ENCODE measurements at places on chromosomes 7 and 10.

DNA sequence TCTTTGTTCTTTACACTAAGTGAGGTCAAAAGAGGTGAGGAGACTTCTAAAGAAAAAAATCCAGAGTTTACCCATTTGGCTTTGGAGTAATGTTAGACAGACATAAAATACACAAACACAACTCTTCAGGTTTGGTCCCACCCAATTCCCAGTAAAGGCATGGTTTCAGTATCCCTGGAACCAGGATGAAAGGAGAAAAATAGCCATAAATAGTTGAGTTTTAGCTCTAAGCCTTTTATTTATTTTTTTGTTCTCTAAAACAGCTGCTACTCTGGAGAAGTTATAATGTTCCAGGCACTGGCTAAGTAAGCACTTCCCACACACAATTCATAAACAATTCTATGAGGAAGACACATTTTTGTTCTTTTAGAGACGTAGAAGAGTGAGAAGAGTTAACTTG lies 4.0 kb downstream of the ABCB1 start:
- no peak for DNase-seq

DNA sequence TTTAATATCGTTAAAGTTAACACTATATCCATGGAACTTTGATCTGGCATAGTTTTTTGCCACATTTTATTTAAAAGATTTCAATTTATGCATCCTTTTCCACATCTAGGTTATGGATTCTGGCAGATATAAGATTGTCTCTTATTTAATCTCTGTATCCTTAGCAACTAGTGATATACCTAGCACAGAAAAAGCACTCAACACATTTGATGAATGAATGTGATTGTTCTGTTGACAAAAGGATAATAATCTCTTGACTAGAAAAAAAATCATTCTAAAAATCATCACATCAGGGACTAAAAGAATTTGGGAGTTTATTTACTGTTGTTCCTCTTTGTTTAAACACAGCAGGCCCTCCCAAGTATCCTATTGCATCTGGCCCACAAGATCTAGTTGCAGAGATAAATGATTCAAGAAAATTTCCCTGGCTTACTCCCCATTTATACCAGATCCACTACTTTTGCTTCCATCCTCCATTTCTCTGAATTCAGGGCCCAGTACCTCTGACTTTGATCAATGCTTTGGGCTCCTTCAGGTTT lies 84.0 kb upstream of the C1GALT1 start:
- no peak for DNase-seq

GRCh38 chr7:7791523-7791922 lies 73.1 kb upstream of the RPA3 start:
- no peak for DNase-seq

DNA sequence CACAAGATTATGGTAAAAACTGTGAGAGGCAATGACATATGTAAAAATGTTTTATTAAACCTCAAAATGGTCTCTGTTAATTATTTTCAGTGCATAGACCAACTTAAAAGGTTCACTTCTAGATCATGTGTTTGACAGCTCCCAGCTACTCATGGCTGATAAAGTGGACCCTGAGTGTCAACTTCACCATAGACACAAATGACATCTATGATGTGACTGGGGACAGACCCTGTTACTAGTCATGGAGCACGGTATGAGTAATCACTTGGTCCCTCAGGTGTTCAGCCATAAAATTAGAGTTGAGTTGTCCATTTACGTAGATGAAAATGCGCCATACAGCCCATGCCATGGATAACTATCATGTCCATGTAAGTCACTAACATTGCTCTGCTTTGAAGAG lies 199.8 kb downstream of the ZNF365 start:
- no peak for DNase-seq

DNA sequence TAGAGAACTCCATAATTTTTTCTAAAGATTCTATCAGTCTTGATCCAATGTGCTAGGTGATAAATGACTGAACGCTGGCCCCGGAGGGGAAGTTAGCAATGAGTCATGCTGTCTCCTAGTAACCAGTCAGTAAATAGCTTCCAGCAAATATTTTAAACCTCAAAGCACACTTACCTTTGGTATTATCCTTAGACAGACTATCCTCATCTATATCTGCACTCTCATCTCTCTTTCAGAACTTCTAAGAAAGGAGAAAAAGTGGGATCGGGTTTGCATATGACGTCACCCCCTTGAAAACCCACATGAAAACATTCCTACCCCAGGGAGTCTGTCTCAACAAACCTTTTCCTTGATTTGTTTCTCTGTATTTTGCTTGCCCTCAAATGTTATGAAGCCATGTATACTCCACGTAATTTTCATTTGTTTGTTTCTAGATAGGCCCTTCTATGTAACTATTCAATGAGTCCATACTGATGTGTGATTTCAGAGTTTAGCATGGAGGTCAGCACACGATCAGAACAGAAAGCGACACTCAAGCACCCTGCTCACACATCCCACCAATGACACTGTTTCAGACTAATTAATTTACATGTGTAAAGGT lies 174.9 kb upstream of the NRP1 start:
- peak; percentile 93 for DNase-seq

DNA sequence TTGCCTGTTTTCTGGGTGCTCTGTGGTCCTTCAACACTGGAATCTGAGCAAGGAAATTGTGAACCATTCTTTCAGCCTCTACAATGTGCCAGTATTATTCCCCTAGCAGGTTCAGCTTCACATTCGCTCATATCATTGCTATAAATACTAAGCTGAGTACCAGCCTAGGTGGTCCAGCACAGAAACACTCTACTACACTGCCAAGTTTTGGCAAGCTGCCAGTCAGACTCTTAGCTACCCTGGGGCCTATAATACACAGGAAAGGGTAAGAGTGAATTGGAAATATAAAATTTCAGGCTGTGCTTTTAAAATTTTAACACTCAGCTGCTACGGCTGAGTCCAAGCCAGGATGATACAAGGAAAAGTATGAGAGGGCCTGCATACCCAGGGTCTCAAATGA lies 49.9 kb upstream of the PPP1R3A start:
- DNase-seq, result no peak

GRCh38 chr7:133958822-133959221 lies 168.3 kb upstream of the LRGUK start:
- DNase-seq, result no peak

DNA sequence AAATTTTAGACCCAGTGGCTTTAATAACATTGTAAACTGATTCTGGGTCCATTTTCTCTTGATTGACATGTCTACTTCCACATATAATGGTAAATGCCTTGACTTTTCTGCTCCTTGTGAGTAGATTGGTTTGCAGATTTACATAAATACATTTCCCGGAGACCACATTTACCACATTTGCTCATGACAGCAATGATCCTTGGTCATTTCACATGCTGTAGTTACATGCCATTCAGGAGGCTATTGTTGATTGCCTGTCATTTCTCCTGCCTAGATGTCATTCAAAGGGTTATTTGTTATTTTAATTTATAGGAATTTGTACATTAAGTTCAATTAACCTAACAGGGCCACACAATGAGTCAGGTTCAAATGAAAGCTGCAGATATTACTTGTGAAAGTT lies 280.5 kb downstream of the CNTNAP2 start:
- no peak for DNase-seq

DNA sequence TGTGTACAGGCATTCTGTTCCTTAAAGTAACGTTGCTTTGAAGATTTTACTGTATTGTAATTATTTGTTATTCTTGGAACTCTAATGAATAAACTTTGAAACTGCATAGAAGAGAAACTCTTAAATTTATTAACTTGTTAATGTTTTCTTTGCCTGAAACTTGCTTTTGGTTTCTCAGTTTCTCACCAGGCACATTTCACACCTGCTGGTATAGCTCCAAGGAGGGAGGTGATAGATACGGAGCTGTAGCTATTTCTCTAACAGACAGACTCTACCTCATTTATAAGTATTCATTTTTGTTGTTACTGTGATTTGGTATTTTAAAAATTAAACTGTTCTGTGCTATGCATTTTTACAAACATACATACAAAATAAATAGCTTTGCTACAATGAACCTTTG lies 32.7 kb downstream of the R3HCC1L start:
- no peak for DNase-seq

GRCh38 chr7:104795086-104795485 lies 218.9 kb upstream of the KMT2E start:
- DNase-seq, result no peak

DNA sequence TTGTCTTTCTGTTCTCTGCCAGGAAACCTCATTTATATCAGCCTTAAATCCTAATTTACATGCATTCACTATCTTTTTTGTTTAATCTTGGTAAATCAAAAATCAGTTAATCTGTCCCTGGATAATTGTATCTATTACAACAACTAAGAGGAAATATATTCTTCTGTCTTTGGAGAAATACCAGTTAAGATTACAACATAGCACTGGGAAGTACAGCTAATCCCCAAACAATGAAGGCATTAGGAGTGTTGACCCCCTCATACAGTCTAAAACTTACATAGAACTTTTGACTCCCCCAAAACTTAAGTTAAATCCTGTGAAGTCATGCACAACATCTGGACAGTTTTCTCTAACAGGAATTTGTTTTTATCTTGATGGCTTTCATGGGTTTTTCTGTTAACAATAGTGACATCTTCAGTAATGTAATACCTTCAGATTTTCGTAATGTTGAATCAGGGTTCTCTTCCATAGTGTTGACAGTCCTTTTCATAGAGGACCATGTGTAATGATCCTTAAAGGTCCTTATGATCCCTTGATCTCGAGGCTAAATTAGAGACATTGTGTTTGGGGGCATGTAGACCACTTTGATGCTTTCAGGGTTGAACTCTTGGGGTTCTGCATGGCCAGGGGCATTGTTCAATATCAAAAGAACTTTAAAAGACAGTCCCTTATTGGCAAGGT lies 24.1 kb upstream of the ABCC2 start:
- no peak for DNase-seq

DNA sequence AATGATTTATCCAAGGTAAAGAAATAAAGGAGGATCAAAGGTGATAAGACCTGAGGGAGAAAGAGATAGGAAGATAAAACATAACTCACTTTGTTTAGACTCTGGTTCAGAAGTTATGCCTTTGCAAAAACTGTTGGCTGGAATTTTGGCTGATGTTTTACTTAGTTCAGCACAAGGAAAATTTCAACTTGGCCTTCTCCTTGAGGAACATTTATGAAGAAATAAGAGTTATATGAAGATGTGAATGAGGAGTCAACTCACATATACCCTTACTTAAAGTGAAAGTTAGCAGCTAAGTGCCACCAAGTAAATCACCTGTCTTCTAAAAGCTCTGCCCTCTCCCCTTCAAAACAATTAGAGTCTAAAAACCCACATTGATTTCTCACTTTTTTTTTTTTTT lies 39.7 kb upstream of the COL1A2 start:
- no peak for DNase-seq

GRCh38 chr7:36758879-36759278 lies 34.6 kb upstream of the AOAH start:
- DNase-seq, result no peak

DNA sequence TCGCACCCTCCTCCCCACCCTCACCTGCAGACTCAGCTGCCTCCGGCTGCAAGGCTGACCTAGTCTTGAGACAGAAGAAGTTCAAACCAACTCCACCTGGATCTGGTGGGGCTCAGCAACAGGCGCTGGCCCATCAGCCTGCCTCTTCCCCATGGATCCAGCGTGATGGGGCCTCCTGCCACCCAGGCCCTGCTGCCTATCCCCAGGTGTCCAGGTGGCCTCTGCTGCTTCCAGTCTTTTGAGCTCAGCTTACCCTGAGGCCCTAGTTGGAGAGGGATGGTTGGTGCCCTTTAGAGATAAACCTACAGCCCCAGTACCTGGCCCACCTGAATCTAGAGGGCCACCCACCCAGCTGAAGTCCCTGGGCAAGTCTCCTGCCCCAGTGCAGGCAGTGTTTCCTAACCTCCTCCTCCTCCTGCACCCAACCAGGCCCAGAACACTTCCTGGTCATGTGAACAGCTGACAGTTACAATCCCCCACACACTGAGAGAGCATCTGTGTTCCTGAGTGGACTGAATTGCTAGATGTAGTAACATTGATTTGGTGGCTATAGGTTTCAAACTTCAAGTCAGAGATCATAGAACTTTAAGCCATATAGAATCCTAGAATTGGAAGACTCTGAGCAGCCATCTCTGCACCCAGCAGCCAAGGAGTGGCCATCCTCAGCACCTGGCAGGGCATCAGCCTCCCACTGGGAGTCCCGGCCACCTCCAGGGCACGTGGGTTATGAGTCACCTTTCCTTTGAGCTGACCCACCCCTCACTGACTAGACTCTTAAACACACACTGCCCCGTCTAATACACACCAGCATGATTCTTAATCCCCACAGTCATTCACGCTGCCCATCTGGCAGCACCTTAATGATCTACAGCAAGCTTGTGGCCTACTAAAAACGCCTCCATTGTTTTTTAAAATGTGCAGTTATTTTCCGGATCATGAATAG lies 51.9 kb downstream of the ALOX5 start:
- peak; percentile 32 for DNase-seq

- no peak for DNase-seq
Observed at GRCh38 chr10:132839061-132839460, 53.1 kb upstream of the NKX6-2 start.

DNA sequence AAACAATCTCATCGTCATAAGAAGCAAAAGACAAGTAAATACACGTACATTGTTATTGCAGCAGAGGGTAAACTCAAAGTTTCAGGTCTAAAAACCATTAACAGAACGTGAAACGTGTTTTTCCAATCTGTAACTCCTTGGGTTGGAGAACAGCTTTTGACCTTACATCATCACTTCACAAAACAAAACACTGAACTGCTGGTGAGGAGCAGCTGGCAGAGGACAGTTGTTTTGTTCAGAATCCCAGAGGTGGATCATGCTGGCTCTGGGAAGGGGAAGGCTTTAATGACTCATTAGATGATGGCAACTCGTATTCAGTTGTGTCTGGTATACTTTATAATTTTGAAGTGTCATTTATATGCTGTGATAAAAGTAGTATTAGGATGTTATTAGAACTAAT lies 923.0 kb upstream of the CELF2 start:
- DNase-seq, result no peak

DNA sequence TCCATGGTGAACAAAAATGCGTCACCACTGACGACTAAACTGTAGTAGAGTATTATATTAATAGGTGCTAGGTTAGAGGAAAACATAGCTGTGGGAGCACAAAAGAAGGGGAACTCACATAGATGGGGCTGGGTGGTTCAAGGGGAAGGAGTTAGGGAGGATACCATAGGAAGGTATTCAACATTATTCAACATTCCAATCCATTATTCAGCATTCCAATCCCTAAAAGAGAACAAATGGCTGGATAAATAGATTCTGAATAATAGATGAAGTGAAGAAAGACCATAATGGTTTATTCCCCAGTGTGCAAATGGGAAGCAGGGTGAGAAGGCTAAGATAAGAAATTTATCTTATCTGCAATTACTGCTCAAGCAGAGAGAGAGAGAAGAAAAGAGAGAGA lies 61.4 kb downstream of the AASS start:
- no peak for DNase-seq

DNA sequence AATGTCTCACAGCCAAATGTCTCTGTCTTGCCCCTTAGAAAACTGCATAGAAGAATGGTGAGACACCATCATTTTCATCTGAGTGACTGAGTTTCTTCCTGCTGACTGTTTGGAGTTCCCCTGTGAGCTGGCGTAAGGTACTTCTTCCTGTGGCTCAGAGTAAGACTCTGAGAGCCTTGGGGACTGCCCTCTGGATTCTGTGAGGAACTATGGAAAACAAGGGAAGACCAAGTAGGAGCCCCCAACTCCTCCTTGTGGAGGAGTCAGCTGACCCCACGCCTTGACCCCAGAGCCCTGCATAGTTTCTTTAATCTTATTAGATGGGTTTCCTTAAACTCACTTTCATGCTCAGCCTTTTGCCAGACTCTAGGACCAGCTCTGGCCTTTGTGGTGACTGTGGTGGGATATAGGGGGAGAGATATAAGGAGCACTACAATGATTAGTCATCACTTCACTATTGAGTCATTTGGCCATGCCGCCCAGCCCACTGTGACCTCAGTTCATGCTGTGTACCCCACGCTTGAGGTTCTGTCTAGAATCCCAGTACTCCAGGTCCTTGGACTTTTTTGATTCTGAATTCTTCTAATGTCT lies 51.8 kb upstream of the FAM133B start:
- DNase-seq, result peak; percentile 99
